ENCODE measurements at places on chromosomes 7 and 10. TPM values are rescaled to one million over a fixed set of nuclear protein-coding genes. Genes with fewer than 3 reads are reported as not detected.

The CDC14C gene
- total RNA-seq: 3.8 TPM

GRCh38 chr7:36875794-36876193, 151.5 kb upstream of the AOAH start:
- no peak overlapping the region for H3K4me3 ChIP-seq
- no peaks in the 10 kb centered on the region for H3K4me1 ChIP-seq
- no peaks in the 10 kb centered on the region for H3K27me3 ChIP-seq

DNA sequence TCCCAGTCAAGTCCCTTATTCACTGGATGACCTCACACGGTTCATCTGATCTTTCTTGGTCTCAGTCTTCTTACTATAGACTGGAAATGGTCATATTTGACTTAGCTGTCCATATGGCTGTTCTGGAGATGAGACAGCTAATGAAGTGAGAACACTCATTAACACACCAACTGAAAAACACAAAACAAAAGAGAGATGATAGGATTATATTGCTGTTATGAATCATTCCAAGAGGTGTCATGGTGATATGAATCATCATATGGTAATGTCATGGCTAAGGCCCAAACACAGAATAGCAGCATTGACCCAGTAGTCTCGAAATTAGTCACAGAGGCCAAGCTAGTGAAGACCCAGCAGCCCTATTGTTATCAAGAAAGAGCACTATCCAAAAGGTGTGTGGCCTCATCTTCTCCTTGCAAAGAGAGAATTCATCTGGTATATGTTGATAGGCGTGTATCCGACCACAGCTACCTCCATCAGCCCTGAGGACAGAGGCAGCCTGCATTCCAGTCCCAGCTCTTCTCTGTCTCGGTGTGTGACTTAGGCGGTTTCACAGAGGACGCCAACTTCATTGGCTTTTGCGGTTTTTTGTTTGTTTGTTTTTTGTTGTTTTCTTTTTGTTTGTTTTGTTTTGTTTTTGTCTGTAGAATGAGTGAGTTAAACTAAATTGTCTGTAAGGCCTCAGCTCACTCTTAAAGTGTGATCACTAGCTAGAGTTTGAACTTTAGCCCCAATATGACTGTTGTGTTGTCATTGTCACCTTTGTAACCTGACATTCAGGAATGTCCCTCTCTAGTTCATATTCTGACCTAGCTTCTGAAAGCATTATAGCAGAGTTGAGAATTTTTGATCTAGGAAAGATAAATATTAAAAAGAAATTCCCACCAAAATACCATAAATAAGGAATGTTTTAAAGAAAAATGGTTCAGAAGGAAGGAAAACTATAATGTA, 97.4 kb upstream of the PDCD4 start:
- no peak for DNase-seq
- no peak overlapping the region for H3K4me3 ChIP-seq
- H3K27ac ChIP-seq: no peak overlapping the region

DNA sequence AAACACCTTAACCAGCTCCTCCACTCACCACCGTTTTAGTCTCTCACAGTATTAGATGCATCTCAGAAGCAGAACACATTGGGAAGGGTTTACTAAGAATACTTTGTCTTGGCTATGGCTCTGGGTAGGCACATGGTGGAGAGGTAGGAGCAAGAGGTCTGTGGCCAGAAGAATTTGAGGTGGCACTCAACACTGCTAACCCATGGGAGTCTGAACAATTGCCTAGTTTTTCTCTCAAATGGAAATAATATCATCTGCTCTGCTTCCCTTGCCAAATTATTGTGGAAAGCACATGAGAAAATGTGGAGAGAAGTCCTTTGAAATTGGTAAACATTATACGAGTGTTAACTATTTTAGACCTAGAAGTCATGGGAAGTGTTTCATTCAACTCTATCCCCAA, 214.3 kb downstream of the SKAP2 start:
- H3K27ac ChIP-seq: no peak overlapping the region
- H3K4me1 ChIP-seq: no peaks in the 10 kb centered on the region
- no peaks in the 10 kb centered on the region for H3K27me3 ChIP-seq
- no peaks in the 10 kb centered on the region for H3K36me3 ChIP-seq
- H3K4me3 ChIP-seq: no peak overlapping the region

- H3K36me3 ChIP-seq: no peaks in the 10 kb centered on the region
- H3K4me1 ChIP-seq: peaks cover under 1% of the 10 kb centered on the region
Observed at GRCh38 chr10:49365675-49366415, 30.0 kb downstream of the DRGX start.

The GALNT17 gene
- total RNA-seq: 29.4 TPM

GRCh38 chr10:127990846-127991542, 84.1 kb downstream of the PTPRE start:
- H3K4me1 ChIP-seq: peaks cover 4% of the 10 kb centered on the region
- DNase-seq: no peak
- H3K27ac ChIP-seq: no peak overlapping the region
- H3K36me3 ChIP-seq: no peaks in the 10 kb centered on the region
- no peak overlapping the region for H3K4me3 ChIP-seq

DNA sequence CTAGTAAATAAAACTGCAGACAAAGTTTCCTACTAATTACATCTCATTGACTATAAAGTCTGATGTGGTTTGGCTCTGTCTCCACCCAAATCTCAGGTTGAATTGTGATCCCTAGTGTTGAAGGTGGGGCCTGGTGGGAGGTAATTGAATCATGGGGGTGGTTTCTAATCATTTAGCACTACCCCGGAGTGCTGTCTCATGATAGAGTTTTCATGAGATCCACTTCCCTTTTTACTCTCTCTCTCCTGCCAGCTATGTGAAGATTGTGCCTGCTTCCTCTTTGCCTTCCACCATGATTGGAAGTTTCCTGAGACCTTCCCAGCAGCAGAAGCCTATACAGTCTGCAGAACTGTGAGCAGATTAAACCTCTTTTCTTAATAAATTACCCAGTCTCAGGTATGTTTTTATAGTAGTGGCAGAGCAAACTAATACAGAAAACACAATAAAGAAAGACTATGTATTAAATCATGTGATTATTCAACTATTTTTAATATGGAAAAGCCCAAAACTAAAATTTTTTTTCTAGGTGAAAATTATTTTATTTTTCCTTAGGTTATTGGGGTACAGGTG, 232.1 kb downstream of the FZD1 start:
- H3K36me3 ChIP-seq: no peaks in the 10 kb centered on the region
- no peak for DNase-seq
- H3K4me3 ChIP-seq: no peak overlapping the region

The NPY4R2 gene
- total RNA-seq: 0.79 TPM

Measured in testis (tissue), 5 donors.